ENCODE measurements at places on chromosomes 5 and 9.

DNA sequence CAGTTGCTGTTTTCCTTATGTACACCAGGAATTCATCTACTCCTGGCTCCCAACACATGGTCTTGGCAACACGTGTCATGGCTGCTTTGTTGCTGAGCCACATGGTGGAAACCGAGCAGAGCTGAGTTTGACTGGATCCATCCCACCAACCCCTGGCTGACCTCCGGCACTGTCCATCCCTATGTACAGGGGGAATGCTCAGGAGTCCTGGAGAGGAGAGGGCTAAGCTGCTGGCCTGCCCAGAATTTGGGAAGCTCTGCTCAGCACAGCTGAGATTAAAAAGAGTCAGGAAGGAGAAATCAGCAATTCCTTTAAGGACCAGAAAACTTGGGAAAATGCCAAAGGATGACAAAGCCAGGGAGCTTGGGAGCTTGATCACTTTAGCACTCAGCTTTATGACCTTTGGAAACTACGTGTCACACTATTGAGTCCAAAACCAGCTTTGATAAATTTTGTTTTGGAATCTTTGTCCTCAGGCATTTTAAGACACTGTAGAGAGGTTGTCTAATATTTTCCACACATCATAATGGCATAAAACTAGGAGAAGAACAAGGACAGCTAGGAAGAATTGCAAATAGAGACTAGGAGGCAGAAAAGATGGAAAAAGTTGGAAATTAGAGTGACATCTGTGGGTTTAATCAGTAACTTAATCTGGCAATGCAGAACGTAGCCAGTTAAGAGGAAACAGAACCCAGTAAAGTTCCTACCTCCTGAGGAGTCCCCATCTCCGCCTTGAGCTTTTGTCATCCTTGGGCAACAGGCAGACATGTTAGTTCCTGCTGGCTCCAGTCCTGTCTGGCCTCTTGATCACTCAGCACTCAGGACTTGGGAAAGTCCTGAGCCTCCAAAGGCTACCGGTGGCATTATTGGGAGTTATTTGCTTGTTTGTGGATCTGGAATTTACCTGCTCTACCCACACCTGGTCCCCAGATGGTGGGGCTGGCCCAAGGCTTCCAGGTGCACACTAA, 62.5 kb upstream of the PLPP1 start:
- no peak for DNase-seq

- DNase-seq, result no peak
Observed at GRCh38 chr9:16076511-16076910, 523.7 kb downstream of the CCDC171 start.

- no peak for DNase-seq
Observed at GRCh38 chr5:117759849-117760499, 1185.4 kb upstream of the SEMA6A start.

GRCh38 chr5:108681079-108681921, 66.4 kb upstream of the FER start:
- DNase-seq, result peak; percentile 81

GRCh38 chr9:68584189-68585033, 43.7 kb upstream of the TMEM252 start:
- peak; percentile 87 for DNase-seq

DNA sequence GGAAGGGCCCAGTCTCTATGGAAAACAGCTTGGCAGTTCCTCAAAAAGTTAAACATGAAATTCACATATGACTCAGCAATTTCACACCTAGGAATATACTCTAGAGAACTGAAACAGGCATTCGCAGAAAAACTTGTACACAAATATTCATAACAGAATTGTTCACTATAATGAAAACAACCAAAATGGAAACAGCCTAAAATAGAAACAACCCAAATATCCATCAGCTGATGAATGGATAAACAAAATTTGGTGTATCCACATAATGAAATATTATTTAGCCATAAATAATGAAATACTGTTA, 4.8 kb upstream of the GPR150 start:
- no peak for DNase-seq

DNA sequence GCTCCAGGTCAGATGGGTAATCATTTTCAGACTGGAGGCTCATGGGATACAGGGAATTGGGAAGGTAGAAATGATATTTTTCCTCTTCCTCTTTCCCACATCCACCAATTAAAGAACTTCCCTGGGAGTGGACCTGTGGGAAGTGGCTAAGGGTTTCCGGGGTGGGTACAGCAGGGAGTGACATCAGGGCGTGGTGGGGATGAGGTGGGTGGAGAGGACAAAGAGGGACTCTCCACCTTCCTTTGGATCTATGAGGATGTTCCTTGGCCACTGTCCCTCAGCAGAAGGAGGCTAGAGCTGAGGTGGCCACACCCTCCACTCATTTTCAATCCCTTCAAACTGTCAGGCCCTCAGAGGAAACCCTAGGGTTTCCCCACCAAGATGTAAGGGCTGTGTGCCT, 54.7 kb downstream of the IRF1 start:
- DNase-seq, result no peak

DNA sequence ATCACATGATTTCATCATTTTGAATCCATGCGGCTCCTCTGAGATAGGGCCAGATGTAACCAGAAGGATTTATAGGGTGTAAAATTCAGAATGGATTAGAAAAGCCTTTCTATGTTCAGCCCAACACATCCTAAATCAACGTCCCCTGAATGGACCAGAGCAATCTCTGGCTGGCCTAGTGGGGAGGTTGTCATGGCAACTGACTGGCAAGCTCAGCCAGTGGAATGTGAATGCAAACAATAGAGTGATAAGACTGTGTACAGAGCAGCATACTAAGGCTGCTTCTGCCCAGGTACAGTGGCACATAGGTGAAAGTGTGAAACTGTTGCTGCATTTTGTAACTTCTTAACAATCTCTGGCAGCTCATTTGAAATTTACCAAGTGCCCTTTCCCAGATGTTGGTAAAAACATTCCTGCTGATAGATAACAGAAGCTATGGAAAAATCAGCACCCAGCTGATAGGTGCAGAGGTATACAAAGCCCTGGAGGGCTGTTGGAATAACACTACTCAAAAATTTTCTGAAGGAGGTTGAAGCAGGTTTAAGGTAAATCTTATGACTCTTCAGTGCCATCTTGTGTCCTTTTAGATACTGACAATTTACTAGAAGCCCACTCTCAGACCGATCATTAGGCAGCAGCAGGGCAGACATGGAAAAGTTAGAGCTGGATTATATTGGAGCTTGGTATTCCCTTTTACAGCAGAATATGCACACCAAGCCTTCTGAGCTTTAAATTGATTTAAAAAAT, 267.2 kb downstream of the RAB3C start:
- peak; percentile 79 for DNase-seq

- no peak for DNase-seq
Observed at GRCh38 chr9:116628716-116629115, 58.4 kb upstream of the TRIM32 start.

- no peak for DNase-seq
Observed at GRCh38 chr5:131523500-131524185, 111.4 kb downstream of the RAPGEF6 start.

GRCh38 chr5:56669534-56670483, 145.5 kb upstream of the MAP3K1 start:
- peak; percentile 74 for DNase-seq

- no peak for DNase-seq
Observed at GRCh38 chr9:93232388-93232960, 48.5 kb downstream of the WNK2 start.

- no peak for DNase-seq
Observed at GRCh38 chr5:43874772-43875171, 271.8 kb downstream of the NNT start.

- no peak for DNase-seq
Observed at GRCh38 chr5:95177456-95177855, 107.4 kb downstream of the MCTP1 start.

DNA sequence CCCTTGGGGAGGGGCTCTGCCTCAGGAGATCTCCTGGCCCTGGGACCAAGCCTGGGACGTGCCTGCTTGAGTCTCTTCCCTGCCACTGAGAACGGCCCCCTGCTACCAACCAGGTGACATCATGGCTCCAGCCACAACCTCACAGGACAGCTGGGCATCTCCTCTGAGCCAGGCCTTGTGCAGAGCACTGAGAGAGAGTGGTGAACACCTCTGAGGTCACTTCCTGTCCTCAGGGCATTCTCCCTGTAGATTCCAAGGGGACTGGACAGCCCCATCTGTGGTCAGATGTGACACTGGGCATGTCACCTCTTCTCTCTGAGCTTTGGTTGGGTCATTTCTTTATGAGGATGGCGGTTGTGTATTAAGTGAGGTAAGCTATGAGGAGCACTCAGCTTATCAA, 172.0 kb downstream of the MELK start:
- no peak for DNase-seq

- no peak for DNase-seq
Observed at GRCh38 chr5:178530526-178530925, 59.7 kb downstream of the COL23A1 start.

DNA sequence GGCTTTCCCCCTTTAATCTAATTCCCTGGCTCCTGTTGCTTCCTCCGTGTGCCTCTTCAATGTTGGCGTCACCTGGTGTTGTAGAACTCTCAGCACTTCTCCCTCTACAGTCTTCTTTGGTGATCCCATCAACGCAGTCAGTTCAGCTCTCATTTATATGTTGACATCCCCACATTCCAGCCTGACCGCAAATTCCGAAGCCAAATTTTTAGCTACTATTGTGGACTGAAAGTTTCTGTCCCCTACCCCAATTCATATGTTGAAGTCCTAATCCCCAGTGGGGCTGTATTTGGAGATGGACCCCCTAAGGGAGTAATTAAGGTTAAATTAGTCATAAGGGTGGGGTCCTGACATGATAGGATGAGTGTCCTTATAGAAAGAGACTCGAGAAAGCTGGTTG, 210.6 kb upstream of the ADAMTSL1 start:
- DNase-seq, result no peak

DNA sequence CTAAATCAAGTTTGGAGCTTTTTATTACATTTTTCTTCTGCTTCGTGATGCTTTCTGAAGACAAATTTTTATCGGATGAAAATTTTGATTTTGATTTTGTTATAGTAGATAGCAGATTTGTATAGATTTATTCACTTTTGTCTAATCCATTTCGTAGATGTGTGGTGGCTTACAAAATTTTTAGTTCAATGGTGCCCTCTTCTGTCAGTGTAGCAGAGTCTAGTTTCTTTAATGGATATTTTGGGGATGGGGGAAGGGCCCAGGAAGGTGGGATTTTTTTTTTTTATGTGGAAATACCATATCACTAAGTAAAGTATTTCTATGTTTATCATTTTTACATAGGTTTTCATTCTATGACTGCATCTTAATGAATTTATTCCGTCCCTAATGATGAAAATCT, 259.9 kb upstream of the TARS1 start:
- peak; percentile 51 for DNase-seq

DNA sequence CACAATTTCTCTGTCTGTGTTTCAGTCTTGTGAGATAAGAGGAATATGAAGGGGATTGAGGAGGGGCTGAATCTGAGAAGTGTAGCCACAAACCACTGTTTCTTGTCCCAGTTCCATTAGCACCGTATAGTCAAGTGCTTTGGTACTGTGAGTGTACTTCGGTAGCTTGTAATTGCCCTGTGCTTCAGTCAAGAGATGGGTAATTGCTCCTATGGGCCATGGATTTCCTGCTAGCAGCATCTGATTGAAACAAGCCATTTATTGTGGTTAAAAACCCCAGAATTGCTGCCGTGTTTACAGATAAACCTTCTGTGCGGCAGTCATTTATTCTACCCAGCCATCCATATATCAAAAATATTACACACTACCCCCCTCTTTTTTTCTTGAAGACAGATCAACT, 98.6 kb downstream of the MAT2B start:
- DNase-seq, result no peak
